ENCODE measurements at places on chromosomes 2 and 18. TPM values are rescaled to one million over a fixed set of nuclear protein-coding genes. Genes with fewer than 3 reads are reported as not detected.

DNA sequence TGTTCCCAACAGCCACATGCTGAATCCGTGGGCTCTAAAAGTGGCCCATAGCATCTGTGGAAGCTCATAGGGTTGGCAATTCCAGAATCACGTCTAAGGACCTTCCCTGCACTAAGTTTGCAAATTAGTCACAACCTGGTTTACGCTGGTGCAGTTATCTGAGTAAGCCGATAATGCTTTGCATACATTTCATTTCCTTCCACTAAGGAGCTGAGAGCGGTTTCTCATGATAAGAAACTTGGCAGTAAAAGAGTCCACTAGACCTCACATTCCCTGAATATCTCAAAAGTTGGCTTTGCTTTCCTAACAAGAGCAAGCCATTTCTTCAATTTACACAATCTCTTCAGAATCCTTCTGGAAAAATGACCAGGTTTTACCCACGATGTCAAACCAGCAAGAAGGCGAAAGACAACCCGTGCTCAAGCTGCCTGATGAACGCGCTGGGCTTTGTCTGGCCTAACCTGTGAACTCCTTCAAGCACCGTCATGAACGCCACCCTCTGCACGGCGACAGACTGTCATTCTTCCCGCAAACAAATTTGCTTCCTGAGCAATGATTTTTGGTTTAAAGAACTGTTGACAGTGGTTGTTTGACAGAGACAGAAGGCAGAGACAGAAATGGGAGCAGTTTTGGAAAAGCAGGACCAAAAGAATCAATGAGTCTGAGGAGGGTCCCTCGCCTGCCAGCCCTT, 73.0 kb upstream of the COPS8 start:
- H3K36me3 ChIP-seq, result no peaks in the 10 kb centered on the region
- peaks cover 47% of the 10 kb centered on the region for H3K27me3 ChIP-seq
- H3K27ac ChIP-seq, result no peak overlapping the region

ABCG8 gene
- total RNA-seq, result not detected

DNA sequence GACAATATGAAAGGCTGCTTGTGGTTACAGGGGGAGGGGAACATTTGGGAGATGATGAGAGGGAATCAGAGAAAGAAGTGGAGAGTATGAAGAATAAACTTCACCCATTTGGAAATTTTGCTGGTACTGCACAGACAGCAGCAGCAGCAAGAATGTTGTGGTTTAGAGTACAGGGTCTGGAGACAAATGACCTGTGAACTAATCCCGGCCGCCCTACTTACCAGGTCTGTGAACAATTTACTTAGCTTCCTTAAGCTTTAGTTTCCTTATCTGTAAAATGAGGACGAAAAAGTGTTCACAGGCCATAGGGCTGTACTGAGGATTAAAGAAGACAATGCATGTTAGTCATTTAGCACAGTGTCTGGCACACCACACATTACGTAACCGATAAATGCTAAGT, 685.4 kb upstream of the CELF4 start:
- no peak overlapping the region for H3K4me3 ChIP-seq
- no peaks in the 10 kb centered on the region for H3K36me3 ChIP-seq
- no peak overlapping the region for H3K27ac ChIP-seq
- no peaks in the 10 kb centered on the region for H3K27me3 ChIP-seq
- no peak for DNase-seq

DNA sequence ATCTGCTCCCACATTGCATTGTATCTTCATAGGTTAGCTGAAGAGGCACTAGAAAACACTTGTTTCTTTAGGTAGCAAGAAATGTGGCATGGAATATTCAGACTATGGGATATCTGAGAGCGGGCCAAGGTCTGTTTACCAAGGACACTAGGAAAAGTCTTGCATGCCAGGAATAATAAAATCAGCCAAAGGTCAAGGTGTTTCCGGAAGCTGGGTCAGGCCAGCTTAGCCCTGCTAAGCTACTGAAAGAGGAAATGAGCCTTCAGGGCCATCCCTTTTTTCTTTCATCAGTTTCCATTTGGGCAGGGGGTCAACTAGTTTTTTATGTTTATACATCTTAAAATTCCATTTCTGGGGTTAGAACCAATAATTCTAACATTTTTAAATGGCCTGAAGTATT, 101.1 kb downstream of the DPP4 start:
- no peaks in the 10 kb centered on the region for H3K36me3 ChIP-seq
- no peaks in the 10 kb centered on the region for H3K4me1 ChIP-seq
- no peaks in the 10 kb centered on the region for H3K27me3 ChIP-seq
- H3K4me3 ChIP-seq, result no peak overlapping the region
- DNase-seq, result no peak
- no peak overlapping the region for H3K27ac ChIP-seq

DNA sequence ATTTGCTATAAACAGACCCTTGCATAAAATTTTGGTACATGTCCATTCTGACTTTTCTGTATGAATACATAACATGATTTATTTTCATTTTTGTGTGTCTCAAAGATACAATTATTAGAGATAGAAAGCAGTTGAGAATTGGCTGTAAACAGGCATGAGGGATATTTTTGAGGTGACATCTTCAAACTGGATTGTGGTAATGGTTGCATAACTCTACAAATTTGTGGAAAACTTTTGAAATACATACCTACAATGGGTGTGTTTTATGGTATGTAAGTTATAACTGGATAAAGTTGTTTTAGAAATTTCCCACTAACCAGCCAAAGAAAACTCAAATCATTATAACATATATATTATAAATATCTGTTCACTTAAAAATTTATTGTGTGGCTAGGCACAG, 39.6 kb downstream of the GREB1L start:
- no peak overlapping the region for H3K27ac ChIP-seq
- peaks cover 18% of the 10 kb centered on the region for H3K27me3 ChIP-seq
- no peak overlapping the region for H3K4me3 ChIP-seq
- H3K4me1 ChIP-seq, result no peaks in the 10 kb centered on the region

- H3K27me3 ChIP-seq, result peaks cover 13% of the 10 kb centered on the region
- H3K4me3 ChIP-seq, result no peak overlapping the region
- no peaks in the 10 kb centered on the region for H3K36me3 ChIP-seq
- H3K27ac ChIP-seq, result no peak overlapping the region
Measured at GRCh38 chr18:79064228-79064627, 5.0 kb upstream of the ATP9B start.

NFATC1 gene
- 10.4 TPM for total RNA-seq

- no peaks in the 10 kb centered on the region for H3K36me3 ChIP-seq
- peaks cover 64% of the 10 kb centered on the region for H3K27me3 ChIP-seq
- no peak for DNase-seq
- H3K4me1 ChIP-seq, result no peaks in the 10 kb centered on the region
- H3K4me3 ChIP-seq, result no peak overlapping the region
- no peak overlapping the region for H3K27ac ChIP-seq
Measured at GRCh38 chr2:130754811-130755210, 529 bp upstream of the AMER3 start.
